ENCODE measurements at places on chromosomes 11 and 22.

DNA sequence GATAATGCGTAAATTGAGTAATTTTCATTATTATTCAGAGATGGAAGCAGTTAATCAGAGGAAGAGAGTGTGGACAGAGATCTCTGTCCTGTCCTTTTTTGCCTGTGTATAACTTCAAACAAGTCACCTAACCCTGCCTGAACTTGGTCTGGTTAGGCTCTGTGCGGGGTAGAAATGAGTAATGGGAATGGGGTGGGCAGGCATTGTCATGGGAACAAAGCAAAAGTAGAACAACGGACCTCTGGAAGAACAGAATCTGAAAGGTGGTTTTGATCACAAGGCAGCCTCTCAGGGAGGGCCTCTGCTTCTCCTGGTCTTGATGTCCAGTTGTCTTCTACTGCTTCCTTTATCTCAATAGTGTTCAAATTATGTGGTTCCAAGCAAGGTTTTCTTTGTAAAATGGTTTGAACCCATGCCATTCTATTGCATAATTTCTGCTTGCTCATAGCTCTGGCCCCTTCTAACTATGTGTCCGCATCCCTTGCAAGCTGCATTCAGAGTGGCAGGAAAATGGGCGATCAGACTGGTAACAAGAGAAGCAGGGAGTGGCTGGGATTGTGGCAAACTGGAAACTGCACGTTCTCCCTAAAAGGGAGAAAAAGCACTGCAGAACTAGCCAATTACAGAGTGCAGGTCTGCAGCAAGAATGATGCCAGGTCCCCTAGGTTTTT is 76.1 kb downstream of the PRR5L start:
- DNase-seq: peak; percentile 49

GRCh38 chr22:30208631-30209603 is 37.6 kb downstream of the LIF start:
- peak; percentile 88 for DNase-seq

DNA sequence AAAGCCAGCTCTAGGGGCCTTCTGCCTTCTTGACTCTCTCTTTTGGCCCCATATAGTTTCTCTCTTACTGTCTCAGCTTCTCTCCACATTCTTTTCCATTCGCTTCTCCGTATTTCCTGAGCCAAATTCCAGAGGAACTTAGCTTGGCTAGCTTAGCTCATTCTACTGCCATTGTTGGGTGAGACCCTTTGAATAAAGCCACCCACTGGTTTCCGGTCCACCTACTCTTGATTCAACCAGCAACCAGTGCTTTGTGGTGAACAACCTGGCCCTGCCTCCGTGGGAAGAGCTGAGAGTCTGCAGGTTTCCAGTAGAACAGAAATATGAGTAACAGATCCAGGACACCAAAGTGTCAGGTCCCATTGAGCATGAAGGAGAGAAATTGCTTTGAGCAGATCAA is 81.3 kb upstream of the ARHGAP20 start:
- DNase-seq: no peak

DNA sequence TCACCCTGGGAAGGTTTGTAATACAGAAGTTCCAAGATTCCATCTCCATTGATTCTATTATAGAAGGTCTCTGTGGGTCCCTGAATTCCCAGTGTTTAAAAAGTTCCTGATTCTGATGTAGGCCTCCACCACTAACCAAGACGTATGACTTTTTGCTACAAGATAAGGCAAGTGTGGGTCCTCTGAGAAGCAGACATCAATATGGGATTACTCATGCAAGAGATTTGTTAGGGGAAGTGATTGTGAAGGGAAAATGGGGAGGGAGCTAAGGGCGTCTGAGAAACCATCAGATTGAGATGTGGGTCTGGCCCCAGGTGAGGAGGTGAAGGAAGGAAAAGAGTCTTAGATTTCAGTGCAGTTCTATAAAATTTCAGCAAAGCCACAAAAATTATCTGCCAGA is 10.2 kb upstream of the LGR4 start:
- no peak for DNase-seq

GRCh38 chr11:73981051-73981805 is 1.4 kb downstream of the UCP2 start:
- DNase-seq: no peak

- DNase-seq: no peak
These were observed 37.2 kb upstream of the CSNK2A3 start for GRCh38 chr11:11390068-11390771.

All from SW480 (cell line).